ENCODE measurements at places on chromosomes 12 and 14.
A peak's percentile ranks its signal among the peaks of the same experiment; 100 is the strongest.

- no peak for DNase-seq
Observed at GRCh38 chr12:7117670-7118069, 8.7 kb upstream of the C1RL start.

DNA sequence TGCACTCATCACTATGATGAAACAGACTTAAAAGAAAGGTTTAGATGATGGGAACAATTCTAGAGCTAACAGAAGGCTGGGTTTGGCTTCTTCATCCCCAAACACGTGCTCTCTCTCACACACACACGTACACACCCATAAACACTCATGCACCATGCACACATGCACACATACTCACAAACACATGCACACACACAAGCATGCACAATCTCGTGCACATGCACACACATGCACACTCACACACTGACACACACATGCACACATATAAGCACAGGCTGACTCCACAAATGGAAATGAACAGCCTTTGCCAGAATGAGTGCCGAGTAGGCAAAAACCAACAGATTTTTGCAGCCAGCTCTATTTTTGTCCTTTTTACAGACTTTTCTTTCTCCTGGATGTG lies 1571.6 kb downstream of the AACS start:
- no peak for DNase-seq

DNA sequence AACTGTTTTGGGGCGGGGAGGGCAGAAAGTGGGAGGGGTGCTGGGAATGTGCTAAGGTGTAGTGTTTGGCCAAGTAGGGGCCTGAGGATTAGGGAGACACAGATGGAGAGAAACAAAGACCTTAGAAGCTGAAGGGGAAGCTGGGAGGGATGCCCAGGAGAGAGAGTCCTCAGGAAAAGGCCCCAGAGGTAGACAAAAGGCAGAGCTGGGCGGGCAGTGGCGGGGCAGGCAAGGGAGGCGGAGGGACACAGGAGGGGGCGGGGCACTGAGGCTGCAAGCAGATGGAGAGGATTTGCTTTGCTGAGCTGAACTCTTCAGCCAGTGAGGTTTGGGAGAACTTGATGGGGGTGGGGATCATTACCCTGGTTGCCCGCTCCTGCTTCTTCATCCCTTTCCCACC lies 2.8 kb downstream of the PTMS start:
- no peak for DNase-seq

GRCh38 chr12:19410211-19410610 lies 29.1 kb upstream of the AEBP2 start:
- no peak for DNase-seq

DNA sequence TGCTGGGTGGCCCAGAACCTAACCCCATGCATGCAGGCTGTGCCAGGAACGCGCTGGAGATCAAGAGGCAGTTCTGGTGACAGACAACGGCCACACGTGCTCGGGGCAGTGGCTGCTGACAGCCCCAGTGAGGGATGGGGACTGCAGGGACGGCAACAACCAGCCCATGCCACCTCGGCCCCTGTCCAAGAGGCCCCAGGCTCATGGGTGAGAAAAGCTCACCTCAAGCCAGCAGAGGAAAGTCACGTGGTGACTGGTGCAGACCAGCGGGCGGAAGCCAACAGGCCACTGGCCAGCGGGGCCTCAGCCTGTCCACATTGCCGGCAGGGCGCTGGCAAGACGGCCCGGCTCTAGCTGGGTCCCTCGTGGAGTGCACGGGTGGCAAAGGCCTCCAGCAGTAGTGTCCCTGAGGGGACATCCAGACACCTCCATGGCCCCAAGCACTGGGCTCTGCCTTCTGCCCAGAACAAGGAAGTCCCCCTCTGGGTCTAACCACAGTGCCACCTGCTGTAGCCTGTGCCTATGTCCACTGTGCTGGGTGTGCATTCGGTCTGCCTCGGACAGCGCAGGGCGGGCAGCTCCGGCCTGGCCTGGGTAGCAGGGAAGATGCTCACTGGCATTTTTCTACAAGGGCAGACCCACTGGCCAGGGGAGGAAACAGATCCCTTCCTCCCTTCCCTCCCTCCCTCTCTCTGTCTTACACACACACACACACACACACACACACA lies 134.1 kb downstream of the NCOR2 start:
- no peak for DNase-seq

DNA sequence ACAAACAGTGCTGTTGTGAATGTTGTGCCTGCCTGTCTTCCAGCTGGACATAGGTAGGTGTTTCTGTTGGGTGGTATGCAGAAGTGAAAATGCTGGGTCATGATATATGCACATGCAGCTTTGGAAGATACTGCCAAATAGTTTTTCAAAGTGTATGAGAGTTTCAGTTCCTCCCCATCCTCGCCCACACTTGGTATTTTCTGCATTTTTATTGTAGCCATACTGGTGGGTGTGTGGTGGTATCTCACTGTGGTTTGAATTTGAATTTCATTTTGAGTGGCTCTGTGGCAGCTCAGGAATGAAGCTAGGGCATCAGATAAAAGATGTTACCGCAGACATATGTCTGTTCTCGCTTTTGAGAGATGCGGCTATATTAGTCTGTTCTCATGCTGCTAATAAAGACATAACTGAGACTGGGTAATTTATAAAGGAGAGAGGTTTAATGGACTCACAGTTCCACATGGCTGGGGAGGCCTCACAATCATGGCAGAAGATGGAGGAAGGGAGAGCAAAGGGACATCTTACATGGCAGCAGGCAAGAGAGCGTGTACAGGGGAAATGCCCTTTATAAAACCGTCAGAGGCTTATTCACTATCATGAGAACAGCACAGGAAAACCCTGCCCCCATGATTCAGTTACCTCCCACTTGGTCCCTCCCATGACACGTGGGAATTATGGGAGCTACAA lies 183.1 kb downstream of the CAND1 start:
- no peak for DNase-seq

DNA sequence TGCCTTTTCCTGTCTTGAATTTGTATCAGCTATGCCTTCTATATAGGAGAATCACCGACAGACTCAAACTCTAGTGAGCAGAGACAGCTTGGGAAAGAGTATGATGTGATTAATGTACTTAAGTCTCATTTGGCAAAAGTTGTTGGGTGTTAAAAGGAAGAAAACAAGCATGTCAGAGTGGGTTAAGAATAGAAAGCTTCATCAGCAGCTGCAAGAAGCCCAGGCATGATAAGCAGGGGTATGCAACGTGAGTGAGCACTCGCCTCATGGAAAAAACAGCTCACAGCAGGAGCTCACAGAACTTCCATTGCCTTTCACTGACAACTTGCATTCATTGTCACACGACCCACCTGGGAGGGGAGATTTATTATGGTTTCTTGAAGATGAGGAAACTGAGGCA lies 35.9 kb upstream of the WNK1 start:
- no peak for DNase-seq

- no peak for DNase-seq
Observed at GRCh38 chr12:43742106-43742505, 16.5 kb downstream of the PUS7L start.

GRCh38 chr12:108967869-108968540 lies 52.9 kb downstream of the SVOP start:
- no peak for DNase-seq

DNA sequence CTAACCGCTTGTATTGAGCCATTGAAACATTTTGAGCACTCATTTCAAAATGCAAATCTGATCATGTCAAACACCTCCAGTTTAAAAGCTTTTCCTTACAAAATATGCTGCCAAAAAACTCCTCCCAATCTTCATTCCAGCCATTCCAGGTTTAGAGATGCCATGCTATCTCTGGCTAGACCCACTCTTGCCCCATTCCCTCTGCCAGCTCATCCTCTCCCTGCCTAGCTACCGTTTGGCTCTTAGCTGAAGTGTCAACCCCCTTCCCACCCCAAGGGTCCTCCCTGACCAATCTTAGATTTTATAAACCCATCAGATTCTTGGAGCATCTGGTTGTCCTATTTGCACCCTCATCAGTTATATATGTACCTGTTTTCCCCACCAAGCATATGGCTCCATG lies 75.0 kb downstream of the SCAF11 start:
- DNase-seq = no peak

- no peak for DNase-seq
Observed at GRCh38 chr14:67010602-67011001, 178.6 kb upstream of the GARIN2 start.

DNA sequence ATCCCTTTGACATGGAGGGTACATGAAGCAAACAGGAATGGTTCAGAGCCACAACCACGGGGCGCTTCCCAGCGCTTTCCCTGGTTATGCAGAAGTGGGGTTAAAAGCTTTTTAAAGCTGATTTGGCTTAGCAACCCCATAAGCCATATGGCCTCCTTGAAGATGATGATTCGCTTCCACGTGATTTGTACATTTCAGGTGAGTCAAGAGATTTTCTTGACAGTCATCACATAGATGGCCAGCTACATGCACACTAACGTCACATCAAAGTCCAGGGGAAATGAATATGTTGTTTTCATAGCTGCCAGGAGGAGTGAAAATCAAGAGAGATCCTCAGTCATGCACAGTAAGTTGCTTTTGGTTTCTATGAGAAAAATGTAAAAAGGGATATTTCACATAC lies 309.7 kb downstream of the TMEM132D start:
- DNase-seq = no peak

DNA sequence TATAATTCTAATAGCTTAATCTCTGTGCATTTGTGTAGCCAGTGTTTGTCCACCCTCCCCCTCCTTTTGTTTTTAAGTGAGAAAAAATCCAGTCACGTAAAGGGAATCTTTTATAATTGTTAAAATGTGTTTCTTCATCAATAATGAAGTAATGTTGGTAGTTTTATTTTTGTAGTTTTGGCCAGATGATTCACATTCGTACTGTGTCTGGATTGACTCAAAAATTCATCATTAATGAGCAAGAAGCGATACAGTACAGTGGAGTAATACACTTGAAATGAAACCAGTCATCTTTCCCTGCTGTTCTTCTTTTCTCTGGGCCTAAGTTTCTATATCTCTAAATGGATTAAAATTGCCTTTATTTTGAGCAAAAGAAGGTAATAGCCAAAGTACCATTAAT lies 86.5 kb downstream of the SRGAP1 start:
- DNase-seq = no peak

- no peak for DNase-seq
Observed at GRCh38 chr14:102962111-102962627, 39.7 kb downstream of the AMN start.

- DNase-seq = peak; percentile 42
Observed at GRCh38 chr12:110661337-110661972, 27.5 kb downstream of the HVCN1 start.

DNA sequence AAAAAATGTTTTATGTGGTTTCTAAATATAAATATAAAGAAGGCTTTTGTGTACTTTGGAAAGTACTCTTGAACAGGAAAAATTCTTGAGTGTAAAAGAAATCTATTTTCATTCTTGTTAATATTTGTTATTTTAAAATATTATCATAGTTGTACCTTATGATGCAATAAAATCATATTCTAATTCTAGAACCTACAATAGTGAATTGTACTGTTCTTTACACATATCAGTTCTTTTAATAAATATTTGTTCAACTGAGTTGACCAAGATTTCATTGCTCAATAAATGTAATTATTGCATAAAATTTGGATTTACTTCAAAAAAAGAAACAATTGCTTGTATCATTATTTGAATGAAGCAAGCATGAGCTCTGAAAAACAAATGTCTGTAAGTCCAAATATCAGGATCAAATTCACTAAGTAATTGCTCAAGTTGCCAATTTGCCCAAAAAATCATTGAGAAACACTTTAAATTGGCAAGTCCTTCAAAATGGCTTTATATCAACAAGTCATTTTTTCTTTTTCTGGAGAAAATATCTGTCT lies 191.6 kb upstream of the SLC16A7 start:
- no peak for DNase-seq

DNA sequence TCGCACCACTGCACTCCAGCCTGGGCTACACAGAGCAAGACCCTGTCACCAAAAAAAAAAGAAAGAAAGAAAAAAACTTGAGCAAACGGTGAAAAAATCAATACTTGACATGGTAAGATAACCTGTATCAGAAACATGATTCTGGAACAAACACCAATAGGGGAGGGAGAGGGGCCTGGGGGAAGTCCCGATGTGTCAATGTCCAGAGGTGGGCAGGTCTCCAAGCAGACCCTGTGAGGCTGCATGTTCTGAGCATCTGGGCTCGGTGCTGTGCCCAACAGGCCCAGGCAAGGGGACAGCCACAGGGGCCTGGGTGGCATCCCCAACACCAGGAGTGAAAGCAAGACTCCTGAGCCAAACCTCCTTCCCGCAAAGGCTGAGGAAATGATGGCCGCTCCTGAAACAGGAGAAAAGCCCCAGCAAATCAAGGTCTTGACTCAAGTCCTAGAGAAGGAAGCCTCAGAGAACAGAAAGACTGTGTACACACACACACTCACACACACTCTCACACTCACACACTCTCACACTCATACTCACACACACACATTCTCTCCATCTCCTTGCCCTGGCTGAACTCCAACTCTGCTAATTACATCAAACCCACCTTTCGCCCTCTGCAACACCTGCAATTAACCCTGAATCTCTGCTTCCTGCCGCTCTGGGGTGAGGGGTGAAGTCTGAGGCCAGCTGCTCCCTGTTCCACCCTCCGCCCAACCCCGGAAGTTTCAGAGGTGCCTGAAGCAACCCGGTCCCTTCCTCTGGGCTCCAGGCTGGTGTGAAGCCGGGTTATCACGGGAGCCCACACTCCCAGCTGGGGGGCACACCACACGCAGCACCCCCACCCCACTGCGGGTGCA lies 20.4 kb downstream of the CCDC88C start:
- DNase-seq = peak; percentile 72

DNA sequence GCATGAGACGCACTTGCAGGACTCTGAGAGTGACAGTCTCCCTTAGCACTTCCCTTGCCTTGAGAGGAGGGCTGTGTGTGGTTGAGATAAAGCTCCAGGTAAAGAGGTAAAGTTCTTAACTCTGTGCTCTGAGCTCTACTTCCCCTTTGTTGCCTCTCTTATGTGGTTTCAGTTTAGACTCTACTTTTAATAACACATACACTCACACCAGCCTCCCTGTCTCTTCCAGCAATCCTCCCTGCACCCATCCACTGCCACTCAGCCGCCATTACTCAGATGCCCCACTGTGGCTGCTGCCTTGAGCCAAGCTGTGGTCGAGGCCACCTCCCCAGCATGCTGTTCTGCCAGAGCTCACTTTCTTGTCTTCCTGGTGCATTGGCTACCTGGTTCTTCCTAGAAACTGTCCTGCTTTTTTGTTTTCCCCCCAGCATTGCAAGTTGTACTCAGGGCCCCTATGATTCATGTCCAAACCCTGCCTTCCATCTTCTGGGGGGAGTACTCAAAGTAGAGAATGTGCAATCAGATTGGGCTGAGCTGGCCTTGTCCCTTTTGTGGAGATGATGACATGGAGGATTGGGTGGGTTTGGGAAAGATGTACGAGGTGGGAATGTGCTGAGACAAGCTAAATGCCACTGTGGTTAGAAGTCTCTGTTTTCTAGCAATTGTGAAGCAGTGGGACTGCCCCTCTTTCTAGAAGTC lies 115.5 kb upstream of the PARP11 start:
- DNase-seq = peak; percentile 11

GRCh38 chr12:77204083-77204482 lies 138.7 kb upstream of the E2F7 start:
- DNase-seq = no peak
